Stimulated activated naive CD4-positive, alpha-beta T cell treated with Interleukin-2 at 50 U/mL for 16 hours (primary cell): ENCODE measurements at places on chromosomes 13 and 19.

GRCh38 chr13:113176280-113176679 is 17.8 kb downstream of the PROZ start:
- peak; percentile 75 for DNase-seq

- no peak for DNase-seq
Observed at GRCh38 chr13:90362707-90363106, 984.8 kb upstream of the MIR17HG start.

GRCh38 chr13:44818016-44818415 is 171.3 kb downstream of the NUFIP1 start:
- DNase-seq, result no peak

GRCh38 chr13:30222254-30222653 is 85.1 kb downstream of the KATNAL1 start:
- DNase-seq, result no peak

GRCh38 chr13:22412452-22412851 is 741.6 kb downstream of the FGF9 start:
- DNase-seq, result no peak

DNA sequence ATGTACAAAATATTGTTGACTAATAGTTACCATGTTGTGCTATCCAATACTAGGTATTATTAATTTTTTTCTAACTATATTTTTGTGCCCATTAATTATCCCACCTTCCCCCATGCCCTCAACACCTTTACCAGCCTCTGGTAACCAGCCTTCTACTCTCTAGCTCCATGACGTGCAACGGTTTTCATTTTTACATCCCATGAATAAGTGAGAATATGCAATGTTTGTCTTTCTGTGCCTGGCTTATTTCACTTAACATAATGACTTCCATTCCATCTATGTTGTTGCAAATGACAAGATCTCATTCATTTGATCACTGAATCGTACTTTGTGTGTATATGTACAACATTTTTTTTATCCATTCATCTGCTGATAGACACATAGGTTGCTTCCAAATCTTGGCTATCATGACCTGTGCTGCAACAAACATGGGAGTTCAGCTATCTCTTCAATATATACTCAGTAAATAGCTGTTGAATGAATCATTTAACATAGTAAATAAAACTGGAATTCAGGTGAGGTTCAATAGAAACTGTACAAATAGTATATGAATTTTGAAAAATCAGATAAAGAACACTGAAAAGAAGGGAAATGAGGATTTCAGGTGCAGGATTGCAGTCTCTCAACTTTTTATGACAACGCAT is 509.0 kb upstream of the MIR17HG start:
- no peak for DNase-seq

DNA sequence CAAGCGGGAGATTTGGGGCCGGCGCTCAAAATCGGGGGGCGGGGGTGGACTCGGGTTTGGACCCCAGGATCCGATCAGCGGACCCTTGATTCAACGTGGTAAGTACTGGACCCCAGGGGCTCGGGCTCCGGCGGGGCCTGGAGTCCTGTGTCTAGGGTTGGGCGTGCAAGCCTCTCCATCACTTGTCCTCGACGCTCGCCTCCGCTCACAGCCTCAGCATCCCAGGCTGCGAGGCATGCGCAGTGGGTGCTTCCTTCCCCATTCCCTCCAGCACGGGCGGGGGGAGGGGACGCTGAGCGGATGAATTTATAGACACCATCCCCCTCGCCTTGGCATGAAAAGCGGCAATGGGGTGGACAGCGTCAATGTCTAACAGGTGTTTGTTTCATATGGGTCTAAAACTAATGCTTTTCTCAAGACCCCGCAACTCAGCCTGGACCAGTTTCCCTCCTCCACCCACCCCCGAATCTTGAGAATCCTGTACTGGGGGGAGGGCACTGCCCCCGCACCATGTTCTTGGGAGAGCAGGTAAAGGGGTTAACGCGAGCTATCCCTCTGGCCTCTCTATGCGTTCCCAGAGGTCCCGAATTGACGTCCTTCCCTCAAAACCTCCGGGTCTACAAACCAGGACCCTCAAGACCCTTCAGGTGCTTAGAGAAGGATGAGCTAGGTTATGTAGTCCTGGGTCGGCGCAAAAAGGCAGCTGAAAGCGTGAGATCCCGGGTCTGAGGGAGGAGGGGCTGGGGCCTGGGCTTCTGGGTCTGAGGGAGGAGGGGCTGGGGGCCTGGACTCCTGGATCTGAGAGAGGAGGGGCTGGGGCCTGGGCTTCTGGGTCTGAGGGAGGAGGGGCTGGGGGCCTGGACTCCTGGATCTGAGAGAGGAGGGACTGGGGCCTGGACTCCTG is 579 bp downstream of the CPT1C start:
- DNase-seq, result peak; percentile 12

DNA sequence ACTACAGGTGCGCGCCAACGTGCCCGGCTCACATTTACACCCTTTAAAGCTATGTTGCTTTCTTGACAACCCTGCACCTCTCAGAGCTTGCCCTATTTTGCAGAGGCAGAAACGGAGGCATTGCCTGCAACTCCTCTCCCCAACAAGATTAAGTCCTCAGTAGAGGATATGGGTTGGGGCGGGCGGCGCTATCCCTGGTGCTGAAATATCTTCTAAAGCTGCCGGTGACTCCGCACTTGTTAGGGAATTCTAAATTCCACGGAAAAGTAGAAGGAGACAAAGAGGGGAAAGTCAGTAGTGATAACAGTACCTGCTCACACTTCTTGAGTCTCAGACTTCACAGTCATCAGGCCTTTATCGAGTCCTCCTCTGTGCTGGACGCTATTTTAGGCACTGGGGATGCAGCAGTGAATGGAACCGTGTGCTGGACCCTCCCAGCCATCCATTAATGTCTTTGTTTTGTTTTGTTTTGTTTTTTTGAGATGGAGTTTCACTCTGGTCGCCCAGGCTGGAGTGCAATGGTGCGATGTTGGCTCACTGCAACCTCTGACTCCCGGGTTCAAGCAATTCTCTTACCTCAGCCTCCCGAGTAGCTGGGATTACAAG is 18.0 kb downstream of the SLC5A5 start:
- no peak for DNase-seq

DNA sequence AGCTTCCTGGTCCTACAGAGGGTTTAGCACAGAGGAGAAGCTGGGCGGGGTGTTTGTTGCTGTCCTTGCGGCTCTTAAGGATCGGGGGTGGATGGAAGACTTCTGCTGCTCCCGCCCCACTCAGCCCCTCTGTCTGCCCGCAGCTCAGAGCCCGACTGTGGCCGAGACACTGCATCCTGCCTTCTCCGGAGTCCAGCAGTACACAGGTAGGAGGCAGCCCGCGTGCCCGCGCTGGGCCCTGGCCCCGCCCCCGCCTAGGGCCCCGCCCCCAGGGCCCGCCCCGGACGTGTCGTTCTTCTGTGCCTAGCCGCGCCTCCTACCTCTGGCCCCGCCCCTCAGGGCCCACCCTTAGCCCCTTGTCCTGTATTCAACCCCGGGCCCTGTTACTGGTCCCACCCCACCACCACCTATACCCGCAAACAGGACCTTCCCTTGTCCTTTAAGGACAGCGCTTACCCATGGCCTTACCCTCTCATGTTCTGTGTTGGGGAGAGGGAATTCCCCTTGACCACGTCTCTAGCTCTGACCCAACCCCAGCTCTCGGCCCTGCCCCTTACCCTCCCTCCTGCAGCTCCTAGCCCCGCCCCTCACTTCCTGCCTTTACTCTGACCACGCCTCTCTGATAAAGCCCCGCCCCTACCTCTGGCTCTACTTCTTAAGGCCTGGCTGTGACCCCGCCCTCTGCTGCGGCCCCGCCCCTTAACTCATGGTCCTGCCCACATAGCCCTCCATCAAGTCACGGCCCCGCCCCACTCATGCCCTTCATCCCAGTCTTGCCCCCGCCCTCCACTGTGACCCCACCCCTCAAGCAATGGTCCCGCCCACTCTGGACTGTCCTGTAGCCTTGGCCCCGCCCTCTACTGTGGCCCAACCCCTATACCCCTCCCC is 60.5 kb downstream of the CELF5 start:
- peak; percentile 49 for DNase-seq

DNA sequence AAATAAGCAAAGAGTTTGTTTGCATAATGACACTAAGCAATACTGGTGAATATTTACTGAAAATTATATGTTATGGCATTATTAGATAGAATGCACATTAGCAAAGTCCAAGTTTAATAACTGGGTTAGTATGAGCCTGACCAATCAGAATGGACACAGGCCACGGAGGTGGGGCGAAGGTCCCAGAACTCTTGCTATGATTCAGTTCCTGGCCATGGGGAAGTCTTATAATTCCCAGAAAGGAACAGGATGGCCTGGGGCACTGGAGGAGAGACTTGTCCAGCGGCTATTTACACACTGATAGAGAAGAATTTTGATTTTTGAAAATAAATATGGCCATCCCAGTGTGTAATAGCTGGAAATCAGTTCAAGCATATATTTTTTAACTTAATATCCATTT is 372.0 kb downstream of the EFNB2 start:
- DNase-seq, result no peak

DNA sequence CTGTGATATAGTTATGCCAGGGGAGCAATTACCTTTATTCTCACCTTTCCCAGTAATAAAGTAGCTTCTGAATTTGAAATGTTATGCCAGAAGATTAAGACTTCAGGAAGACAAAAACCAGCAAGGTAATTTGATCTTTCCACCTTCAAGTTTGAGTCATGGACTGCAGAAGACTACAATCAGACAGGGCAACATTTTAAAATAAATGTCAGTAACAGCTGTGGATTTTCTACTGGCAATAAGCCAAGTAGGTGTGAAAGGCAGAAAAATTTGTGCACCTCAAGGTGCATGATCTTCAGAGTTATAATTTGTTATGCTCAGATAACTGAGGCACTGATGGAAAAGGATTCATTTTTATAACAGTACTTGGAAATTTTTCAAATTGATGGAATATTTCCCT is 54.9 kb downstream of the SLITRK1 start:
- DNase-seq, result no peak

GRCh38 chr13:94761407-94761806 is 49.1 kb upstream of the SOX21 start:
- no peak for DNase-seq

DNA sequence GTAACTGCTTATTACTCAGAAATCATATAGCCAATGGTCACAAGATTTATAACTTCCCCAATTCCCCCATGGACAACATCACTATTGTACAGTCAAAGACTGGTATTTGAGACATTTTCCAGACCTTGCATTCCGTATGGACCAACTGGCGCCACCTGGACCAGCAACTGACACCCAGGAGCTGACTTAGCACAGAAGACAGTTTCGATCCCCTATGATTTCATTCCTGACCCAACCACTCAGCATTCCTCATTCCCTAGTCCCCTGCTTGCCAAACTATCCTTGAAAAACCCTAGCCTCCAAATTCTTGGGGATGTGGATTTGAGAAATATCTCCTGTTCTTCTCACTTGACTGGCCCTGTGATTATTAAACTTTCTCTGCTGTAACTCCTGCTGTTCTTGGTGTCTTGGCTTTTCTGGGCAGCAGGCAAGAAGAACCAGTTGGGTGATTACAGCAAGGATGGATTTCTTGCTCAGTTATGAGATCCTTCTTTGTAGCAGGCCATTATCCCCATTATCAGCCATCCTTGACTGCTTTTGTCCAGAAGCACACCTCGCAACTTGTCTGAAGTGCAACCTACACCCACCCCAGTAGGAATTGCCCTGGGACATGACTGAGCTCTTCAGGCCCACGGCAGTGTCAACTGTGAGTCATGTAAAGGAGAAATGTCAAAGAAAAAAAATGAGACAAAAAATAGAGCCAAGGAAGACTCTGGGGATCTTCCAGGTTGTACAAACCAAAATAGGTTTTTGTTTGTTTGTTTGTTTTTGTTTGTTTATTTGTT is 13.7 kb upstream of the MAP3K10 start:
- DNase-seq, result no peak

DNA sequence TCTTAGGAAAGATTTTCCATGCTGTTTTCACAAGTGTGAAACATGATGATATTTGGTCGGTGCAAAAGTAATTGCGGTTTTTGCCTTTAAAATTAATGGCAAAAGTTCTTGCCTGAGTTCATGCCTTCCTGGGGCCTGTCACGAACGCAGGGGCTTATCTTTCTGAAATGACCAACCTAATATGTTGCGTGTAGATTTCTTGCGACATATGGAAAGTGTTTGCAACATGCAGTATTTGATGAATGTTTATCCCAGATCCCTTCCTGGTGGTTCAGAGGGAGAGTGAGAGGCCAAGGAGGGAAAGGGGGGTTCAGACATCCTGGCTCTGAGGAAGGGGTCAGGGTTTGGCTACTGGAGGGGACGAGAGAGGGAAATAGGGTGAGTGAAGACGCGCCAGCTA is 72.0 kb downstream of the TEX29 start:
- no peak for DNase-seq

GRCh38 chr19:42028304-42029216 is 34.5 kb upstream of the ATP1A3 start:
- no peak for DNase-seq

- DNase-seq, result peak; percentile 47
Observed at GRCh38 chr19:50046649-50047503, 21.1 kb downstream of the ZNF473 start.

DNA sequence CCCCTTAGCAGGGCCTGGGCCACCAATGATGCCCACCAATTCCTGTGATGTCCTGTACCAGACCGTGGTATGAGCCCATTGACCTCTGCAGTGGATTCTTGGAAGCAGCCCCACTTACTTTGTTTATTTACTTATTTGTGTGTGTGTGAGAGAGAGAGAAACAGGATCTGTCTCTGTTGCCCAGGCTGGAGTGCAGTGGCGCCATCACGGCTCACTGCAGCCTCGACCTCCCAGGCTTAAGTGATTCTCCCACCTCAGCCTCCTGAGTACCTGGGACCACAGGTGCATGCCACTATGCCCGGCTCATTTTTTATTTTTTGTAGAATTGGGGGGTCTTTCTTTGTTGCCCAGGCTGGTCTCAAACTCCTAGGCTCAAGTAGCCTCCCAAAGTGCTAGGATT is 13.0 kb downstream of the MYO9B start:
- no peak for DNase-seq

GRCh38 chr19:51129716-51130115 is 5.0 kb downstream of the SIGLEC9 start:
- no peak for DNase-seq

DNA sequence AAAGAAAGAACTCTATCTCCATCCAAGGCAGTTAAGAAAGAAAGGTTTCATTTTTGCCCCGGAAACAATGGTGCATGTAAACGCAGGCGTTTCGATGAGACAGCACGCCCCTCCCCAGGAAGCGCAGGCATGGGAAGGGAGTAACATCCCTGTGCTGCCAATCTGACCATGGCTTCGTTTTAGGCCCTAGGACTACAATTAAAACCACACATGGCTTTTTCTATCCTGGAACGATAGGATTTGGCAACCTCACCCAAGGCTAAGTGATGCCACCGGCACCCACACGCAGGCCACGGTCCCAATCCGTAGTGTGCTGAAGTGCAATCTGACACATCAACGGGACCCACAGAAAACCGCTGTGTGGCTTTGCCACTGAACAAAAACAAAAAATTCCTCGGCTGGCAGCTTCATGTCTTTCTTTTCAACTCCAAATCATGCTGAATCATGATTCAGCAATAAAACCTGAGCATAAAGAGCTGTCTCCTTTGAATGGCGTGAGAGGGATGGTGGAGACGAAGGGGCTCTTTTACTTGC is 24.2 kb downstream of the RANBP3 start:
- DNase-seq, result peak; percentile 30
